ENCODE measurements at places on chromosomes 13 and 19.

GRCh38 chr13:113110048-113110851, 4.7 kb downstream of the F7 start:
- no peak for DNase-seq

GRCh38 chr19:15417699-15418098, 1.1 kb downstream of the AKAP8L start:
- peak; percentile 33 for DNase-seq

DNA sequence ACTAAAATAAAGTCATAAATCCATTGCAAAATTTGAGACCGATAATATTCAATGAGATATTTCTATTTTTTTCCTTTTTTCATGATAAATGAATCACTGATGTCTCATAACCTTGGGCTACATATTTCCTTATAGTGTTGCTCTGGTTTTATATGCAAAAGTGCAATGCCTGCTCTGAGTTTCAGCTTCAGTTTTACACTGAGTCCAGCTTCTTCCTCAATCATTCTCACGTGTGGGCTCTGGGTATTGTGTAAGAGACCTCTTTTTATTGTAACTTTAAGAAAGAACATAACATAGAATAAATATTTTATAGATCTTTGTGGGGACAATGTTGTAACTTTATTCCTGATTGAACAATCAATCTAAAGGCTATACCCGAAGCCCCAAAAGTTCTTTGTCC, 280.2 kb upstream of the EDNRB start:
- peak; percentile 10 for DNase-seq

- DNase-seq = no peak
Measured at GRCh38 chr19:30131246-30131645, 189.2 kb downstream of the URI1 start.

- no peak for DNase-seq
Measured at GRCh38 chr13:98223741-98224140, 46.7 kb upstream of the RNF113B start.

GRCh38 chr19:18251587-18252369, 22.5 kb downstream of the IQCN start:
- peak; percentile 80 for DNase-seq

GRCh38 chr13:46926916-46927590, 30.2 kb upstream of the HTR2A start:
- no peak for DNase-seq
